ENCODE measurements at places on chromosomes 7 and 10.

DNA sequence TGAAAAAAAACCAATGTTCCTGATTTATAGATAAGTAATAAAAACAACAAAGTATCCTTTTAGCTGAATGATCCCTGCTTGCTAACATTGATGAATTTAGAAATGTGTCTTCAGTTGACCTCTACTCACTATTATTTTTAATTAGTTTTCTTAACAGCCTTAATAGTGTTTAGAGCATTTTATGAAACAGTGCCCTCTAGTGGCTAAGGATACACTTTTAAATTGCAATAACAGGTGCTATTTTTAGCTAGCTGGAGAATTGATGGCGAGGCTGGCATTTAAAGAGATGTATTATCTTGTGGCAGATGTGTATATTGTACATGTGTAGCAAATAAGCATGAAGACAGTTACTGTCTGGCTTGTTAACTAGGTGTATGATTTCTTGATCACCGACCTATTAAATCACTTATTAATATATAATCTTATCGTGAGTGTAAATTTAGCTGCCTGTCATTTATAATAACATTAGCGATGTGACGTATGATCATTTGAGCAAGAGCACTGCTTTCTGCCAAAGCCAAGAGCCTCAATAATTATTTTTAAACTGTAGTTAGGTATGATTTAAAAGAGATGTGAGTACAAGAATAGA is 451.9 kb downstream of the DPP6 start:
- DNase-seq: peak; percentile 49

DNA sequence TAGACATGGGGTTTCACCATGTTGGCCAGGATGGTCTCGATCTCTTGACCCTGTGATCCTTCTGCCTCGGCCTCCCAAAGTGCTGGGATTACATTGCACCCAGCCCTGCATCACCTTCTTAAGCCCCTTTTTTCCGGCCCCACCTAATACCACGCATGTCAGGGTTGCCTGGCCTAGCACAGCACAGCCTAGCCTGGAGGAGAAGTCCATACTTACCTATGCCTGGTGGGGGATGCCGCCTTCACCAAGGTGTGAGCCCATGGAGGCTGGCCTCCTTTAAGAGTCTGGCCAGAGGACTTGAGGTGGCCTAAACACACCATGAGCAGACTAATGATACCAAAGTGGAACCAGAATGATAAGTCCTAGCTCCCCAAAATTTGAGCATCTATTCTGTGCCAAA is 22.0 kb upstream of the CUX1 start:
- DNase-seq: no peak

GRCh38 chr7:148514236-148514635 is 76.3 kb upstream of the C7orf33 start:
- no peak for DNase-seq

GRCh38 chr7:107392830-107393229 is 77.0 kb upstream of the GPR22 start:
- DNase-seq: no peak

- DNase-seq: peak; percentile 53
These were observed at the start of gene CCDC136 for GRCh38 chr7:128791121-128791971. Gene CCDC136 (plus strand): TSS chr7:128791968. CDS start chr7:128792412, 444 bp downstream.

Measured in NCI-H774 (cell line).